Stimulated activated CD4-positive, alpha-beta T cell treated with anti-CD3 and anti-CD28 coated beads, Interleukin-1b, Interleukin-23, amount 100 ng/mL, for 48 hours (primary cell): ENCODE measurements at places on chromosomes 7 and 10.

- no peak for DNase-seq
Observed at GRCh38 chr10:105843786-105844185, 1202.7 kb downstream of the SORCS3 start.

GRCh38 chr10:62103857-62104256 is 164.8 kb downstream of the RTKN2 start:
- no peak for DNase-seq

DNA sequence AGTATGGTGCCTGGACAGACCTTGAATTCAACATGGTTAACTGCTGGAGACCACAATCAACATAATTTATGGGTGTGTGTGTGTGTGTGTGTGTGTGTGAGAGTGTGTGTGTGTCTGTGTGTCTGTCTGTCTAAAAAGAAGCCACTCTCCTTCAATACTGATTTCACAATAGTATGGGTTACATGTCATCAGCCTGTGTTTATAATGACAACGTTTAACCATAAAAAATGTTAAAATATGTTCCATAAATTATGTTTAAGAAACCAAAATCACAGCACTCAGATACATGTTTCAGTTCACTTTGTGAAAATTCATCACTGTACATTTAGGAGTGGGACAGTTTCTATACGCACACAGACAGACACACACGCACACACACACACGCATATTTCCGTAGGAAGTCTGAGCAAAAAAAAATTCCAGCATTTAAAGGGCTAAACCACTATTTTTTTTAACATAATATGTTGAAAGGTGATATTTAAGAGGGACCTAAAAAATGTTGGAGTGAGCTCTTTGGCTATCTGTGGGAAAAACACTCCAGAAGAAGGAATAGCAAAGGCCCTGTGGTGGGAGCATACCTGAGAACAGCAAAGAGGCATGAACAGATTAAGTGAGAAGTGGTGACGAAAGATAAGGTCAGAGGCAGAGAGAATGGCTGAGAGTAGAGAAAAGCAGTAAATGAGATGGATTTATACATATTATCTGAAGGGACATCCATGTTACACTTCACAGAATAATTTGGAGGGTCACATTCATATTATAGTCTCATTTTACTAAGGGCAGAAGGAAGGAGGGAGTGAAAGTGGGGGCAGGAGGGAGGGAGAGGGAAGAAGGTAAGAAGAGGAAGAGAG is 10.9 kb downstream of the PDZD8 start:
- DNase-seq: no peak

- DNase-seq: no peak
Observed at GRCh38 chr7:144379776-144380384, 23.6 kb downstream of the NOBOX start.

DNA sequence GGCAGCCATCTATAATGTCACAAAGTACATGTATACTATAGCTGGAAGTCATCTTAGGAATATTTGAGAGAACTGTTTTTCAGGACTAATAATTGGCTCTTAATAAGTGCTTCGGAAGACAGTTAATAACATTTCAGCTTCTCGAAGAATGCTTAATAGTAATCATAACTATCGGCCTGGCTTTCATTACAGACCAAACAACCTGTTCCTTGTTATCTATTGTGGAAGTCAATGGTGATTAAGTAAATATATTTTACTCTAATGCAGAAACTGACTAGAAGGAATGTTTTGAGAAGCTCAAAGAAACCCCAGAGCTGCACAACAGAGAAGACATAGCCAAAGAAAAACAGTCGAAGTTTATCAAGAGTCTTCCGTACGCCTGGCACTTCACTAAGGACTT is 106.8 kb upstream of the FAM133B start:
- DNase-seq: no peak

DNA sequence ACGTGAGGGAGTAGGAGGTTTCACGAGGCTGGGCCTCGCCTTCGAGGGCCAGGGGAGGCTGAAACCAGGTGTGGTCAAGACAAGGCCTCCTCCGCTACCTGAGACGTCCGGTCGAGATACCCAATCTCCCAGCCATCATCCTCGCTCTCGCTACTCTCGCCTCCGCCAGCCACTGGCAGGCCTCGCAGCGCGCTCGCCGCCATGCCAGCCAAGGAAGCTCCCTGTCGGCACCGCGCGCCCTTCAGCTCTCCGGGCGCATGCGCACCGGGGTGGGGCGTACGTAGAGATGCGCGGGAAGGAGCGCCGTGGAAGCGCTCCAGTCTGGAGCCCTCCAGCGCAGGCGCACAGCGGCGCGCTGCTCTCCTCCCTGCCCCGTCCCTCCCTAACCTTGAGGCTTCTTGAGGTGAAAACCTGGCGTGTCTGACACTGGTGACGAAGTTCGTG is at the start of gene ASZ1:
Gene ASZ1, minus strand, starts transcription at position 236 of the 444 bp plus-strand sequence. Its CDS starts 33 bp downstream, at position 203.
- no peak for DNase-seq

GRCh38 chr7:140674899-140675701 is 2.4 kb downstream of the ADCK2 start:
- no peak for DNase-seq

GRCh38 chr7:27835376-27835775 is 95.4 kb downstream of the TAX1BP1 start:
- no peak for DNase-seq

- no peak for DNase-seq
Observed at GRCh38 chr7:71034243-71034642, 97.7 kb upstream of the GALNT17 start.

GRCh38 chr10:44995581-44995913 is 5.2 kb upstream of the ZNF22 start:
- DNase-seq: no peak

DNA sequence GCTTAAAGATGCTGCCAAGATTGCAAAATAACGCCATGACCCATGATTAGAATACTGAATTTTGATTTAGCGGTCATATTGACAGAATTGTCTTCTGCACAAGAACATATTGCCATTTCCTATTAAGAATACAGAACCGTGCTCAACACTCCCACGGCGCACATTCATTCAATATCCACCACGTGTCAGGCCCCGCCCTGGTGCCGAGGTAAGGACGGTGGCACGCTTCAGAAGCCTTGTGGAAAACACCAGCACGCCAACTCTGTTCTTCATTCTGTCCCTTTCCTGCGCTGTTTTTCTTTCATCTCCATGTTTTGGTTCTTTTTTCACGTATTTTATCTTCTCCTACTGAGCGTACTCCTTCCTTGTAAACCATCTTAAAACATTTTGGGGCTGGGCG is 189.3 kb downstream of the ZMYND11 start:
- DNase-seq: no peak
